ENCODE measurements at places on chromosomes 3 and 15.

DNA sequence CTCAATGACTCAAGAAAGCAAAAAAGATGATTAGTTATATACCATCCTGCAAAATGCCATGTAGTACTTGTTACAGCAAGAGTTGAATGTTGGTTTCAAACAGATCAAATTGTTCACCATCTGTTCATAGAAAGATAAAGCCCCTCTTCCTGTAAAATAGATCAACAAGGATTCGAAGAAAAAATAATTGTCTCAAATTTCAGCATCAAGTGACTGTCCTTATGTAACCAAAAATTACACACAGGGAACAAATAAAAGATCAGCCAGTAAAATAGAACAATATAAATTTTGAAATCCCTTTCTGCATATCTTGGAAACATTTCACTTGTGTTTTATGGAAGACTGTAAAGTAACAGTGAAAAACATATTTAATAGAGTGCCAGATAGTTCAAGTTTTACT is 165.1 kb upstream of the STAC start:
- no peak for DNase-seq

DNA sequence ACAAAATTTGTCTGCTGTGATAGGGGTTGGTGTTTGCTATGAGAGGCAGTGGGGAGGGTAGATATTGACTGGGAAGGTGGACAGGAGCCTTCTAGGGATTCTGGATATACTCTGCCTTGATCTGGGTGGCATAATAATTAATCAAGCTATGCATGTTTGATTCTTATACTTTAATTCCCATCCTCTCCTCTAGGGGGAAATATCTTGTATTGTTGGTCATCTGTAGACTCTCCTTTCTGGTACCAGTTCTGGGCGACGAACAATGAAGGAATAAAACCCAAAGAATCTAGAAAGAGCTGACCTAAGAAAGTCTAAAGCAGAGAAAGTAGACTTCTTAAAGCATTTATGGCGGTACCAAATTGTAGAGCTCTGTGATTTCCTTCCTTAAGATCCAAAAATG is 198.2 kb upstream of the STRIT1 start:
- no peak for DNase-seq

- no peak for DNase-seq
These were observed 887.4 kb downstream of the FHIT start for GRCh38 chr3:60363817-60364216.

DNA sequence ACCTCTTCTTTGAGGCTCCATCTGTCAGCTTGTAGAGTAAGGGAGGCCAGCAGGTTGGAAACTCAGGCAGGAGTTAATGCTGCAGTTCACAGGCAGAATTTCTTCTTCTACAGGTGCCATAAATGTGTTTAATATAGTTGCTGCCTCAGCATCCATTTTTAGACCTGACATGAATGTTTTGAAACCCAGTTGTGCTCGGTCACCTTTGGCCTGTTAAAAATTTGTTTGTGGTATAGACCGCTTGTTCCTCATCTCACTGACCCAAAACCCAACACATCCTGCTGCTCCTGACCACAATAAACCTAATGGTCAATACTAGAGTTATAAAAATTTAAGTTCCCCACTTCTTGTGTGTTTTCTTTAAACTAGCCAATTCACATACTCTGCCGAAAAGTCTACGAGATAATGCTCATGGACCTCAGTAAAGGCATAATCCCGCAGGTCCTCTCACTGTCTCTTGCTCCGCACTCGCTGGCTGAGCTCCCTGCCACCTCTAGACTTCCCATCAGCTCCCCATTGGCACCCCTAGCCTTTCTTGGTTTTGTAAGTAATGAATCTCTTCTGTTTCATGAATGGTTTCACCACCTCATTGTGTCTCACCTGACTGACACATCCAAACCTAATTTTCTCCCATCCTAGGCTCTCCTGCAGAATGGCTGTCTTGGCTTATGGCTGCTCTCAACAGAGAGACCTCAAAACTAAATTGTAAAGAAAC is 138.5 kb upstream of the STRIT1 start:
- no peak for DNase-seq

DNA sequence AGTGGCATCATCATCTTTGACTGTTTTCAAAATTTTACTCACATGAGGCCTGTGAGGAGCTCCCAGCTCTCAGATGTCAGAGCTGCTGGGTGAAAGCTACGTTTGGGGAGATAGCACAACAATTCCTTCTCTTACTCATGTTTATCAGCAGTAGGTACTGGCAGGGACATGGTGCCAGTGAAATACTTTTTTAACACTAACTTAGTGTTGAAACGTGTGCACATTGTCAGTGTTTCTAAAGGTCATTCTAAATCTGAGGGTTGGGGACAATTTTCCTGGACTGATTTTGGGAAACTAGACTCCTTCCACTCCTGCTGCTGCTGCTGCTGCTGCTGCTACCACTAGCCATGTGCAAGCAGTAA is 487.4 kb downstream of the PDCD6IP start:
- DNase-seq: no peak

- DNase-seq: no peak
These were observed 36.6 kb downstream of the ATP6V1A start for GRCh38 chr3:113783463-113783862.

DNA sequence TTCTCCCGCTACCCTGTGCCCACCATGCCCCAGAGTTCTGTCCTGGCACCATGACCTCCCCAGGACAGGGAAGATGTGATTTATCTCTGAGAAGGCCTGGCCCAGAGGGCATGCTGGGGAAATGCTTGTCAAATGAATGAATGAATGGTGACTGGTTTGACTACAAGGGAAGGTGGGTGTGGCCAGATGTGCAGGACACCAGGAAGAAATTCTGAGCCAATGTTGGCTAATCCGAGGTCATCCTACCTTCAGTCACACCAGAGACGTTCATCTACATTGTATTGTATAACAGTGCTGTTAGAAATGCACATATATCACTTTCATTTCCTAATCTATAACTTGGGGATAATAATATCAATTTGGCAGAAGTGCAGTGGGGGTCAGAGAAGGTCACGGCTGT is 138.4 kb downstream of the FAM43A start:
- no peak for DNase-seq

DNA sequence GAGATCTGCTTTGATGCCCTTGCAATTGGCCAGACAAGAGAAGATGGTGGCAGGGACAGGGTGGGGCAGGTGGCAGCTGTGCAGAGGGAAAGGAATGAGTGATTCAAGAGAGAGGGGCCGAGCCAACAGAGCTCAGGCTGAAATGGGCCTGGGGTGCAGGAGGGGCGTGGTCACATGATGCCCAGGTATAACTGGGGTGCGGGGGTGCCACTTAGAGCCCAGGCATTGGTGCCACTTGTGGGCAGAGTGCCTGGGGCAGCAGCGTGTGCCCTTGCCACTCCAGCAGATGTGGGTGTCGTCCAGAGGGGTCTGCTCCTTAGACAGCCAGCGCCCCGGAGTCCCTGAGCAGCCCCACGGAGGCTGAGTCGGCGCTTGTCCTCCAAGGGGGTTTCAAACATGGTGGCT is 88.7 kb downstream of the PLXNA1 start:
- DNase-seq: no peak

- DNase-seq: no peak
These were observed 116.8 kb downstream of the USP13 start for GRCh38 chr3:179769411-179770247.

GRCh38 chr3:48222616-48223513 is at the start of gene CAMP:
Gene CAMP, plus strand, starts transcription at chr3:48223495. Its CDS starts 17 bp downstream, at chr3:48223512.
- no peak for DNase-seq

GRCh38 chr15:92159906-92160841 is 233.5 kb upstream of the ST8SIA2 start:
- no peak for DNase-seq

DNA sequence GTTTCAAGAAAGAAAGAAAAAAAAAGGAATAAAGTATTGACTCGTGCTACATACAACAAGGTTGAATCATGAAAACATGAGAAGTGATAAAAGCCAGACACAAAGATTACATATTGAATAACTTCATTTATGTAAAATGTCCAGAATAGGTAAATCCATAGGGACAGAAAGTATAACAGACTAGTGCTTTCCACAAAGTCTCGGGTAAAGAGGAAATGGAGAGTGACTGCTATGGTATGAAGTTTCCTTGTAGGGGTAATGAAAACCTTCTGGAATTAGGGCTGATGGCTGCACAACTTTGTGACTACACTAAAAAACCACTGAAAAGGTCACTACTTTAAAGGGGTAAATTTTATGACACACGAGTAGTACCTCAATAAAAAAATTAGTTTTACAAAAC is 13.0 kb downstream of the LRRFIP2 start:
- no peak for DNase-seq

DNA sequence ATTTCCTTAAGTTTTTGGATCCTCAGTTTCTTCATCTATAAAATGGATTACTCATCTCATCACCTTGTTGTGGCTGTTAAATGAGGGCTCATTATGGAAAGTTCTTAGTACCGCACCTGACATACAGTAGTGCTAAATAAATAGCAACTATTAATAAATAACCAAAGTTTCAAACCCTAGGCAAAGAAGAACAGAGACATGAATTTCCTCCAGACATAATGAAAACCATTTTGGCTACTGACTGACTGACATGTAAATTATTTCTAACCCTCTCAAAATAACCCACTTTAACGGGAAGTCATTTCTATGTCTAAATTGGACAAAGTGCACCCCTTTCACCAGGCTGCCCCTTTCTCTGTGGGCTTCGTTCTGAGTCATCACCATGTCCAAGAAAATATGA is 17.4 kb upstream of the KLHL6 start:
- no peak for DNase-seq

Measured in T-helper 22 cell (primary cell).